GM23248 (cell line): ENCODE measurements at places on chromosomes 6 and 20.
A peak's percentile ranks its signal among the peaks of the same experiment; 100 is the strongest.

- no peak overlapping the region for H3K4me3 ChIP-seq
- H3K27ac ChIP-seq: no peak overlapping the region
- no peaks in the 10 kb centered on the region for H3K27me3 ChIP-seq
- H3K4me1 ChIP-seq: no peaks in the 10 kb centered on the region
- no peaks in the 10 kb centered on the region for H3K36me3 ChIP-seq
- no peak for DNase-seq
These were observed 21.5 kb downstream of the COL19A1 start for GRCh38 chr6:69887714-69888345.

GRCh38 chr20:5039255-5039657 lies 37.9 kb upstream of the SLC23A2 start:
- H3K27ac ChIP-seq: no peak overlapping the region
- H3K27me3 ChIP-seq: no peaks in the 10 kb centered on the region
- H3K4me3 ChIP-seq: no peak overlapping the region
- H3K4me1 ChIP-seq: peaks cover 9% of the 10 kb centered on the region; the same call in 1 of the 2 replicates

- H3K4me1 ChIP-seq: peaks cover 22% of the 10 kb centered on the region
- H3K36me3 ChIP-seq: no peaks in the 10 kb centered on the region
- no peaks in the 10 kb centered on the region for H3K27me3 ChIP-seq
- H3K4me3 ChIP-seq: no peak overlapping the region
- DNase-seq: no peak
These were observed 58.4 kb downstream of the PPP1R14C start for GRCh38 chr6:150201285-150201684.

GRCh38 chr20:45993197-45993951 lies 15.3 kb upstream of the MMP9 start:
- peaks cover 9% of the 10 kb centered on the region; the same call in 1 of the 2 replicates for H3K27me3 ChIP-seq
- no peak overlapping the region for H3K27ac ChIP-seq
- no peaks in the 10 kb centered on the region for H3K36me3 ChIP-seq
- peak; percentile 74 for DNase-seq
- 0 out of 2 replicates have a peak, but pooled peaks cover 3% of the 10 kb centered on the region for H3K4me1 ChIP-seq
- no peak overlapping the region for H3K4me3 ChIP-seq

GRCh38 chr20:53099856-53100255 lies 127.7 kb downstream of the TSHZ2 start:
- no peaks in the 10 kb centered on the region for H3K36me3 ChIP-seq
- H3K4me3 ChIP-seq: no peak overlapping the region
- no peaks in the 10 kb centered on the region for H3K27me3 ChIP-seq

DNA sequence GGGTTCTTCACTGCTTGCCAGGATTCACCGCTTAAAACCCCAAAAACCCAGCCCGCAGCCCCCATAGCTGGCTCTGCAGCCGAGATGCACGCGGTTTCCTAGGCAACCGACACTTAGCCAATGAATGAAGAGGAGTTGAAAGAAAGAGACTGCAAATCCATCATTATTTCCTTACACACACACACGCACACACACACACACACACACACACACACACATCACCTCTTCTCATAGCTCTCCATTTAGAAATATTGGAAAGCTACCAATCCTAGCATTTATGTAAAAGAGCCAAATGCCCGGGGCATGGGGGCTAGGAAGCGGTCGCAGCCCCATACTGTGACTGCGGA lies 3.4 kb upstream of the TUBB2B start:
- DNase-seq: peak; percentile 47
- H3K4me3 ChIP-seq: peak overlapping the region; percentile 82
- peak overlapping the region; percentile 75 for H3K27ac ChIP-seq
- peaks cover 53% of the 10 kb centered on the region for H3K27me3 ChIP-seq
- no peaks in the 10 kb centered on the region for H3K36me3 ChIP-seq

DNA sequence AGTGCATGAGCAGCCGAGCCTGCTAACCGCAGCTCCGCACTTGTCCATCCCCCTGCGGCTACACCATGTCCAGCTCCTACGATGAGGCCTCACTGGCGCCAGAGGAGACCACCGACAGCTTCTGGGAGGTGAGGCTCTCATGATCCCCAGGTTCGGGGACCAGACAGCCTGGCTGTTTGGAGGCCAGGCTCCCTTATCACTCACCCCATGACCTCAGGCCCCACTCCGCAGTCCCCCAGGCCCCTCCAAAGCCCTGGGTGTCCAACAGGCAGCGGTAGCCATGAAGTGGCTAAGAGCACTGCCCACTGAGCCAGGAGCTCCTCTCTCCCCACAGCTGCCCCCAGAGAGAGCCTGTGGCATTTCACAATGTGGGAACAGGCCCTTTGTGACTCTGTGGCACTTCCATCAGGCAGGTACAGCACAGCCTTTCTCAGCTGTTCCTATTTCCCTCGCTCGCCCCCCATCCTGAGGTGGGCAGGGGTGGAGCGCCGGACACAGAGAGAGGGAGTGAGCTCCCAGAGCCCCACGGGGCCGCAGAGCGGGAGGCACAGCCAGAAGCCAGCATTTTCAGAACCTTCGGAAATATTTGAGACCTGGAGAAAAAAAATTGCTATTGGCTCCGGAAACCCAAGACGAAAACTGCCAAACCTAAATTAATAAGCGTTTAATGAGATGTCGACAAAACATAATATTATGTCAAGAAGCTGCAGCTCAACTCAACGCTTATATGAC lies 29.7 kb downstream of the SPDEF start:
- no peaks in the 10 kb centered on the region for H3K36me3 ChIP-seq
- peak overlapping the region; percentile 55 for H3K4me3 ChIP-seq
- DNase-seq: no peak
- H3K4me1 ChIP-seq: peaks cover 5% of the 10 kb centered on the region; the same call in 1 of the 2 replicates
- H3K27me3 ChIP-seq: no peaks in the 10 kb centered on the region

- H3K4me1 ChIP-seq: 0 out of 2 replicates have a peak, but pooled peaks cover 12% of the 10 kb centered on the region
- H3K4me3 ChIP-seq: peak overlapping the region; percentile 85
- H3K27ac ChIP-seq: peak overlapping the region; percentile 28; the same call in 1 of the 2 replicates
- H3K36me3 ChIP-seq: no peaks in the 10 kb centered on the region; the same call in 1 of the 2 replicates
- H3K27me3 ChIP-seq: no peaks in the 10 kb centered on the region
- no peak for DNase-seq
These were observed 541 bp downstream of the CDC25B start for GRCh38 chr20:3796477-3797225.

GRCh38 chr20:36240076-36240475 lies 3.8 kb downstream of the AAR2 start:
- DNase-seq: no peak
- no peaks in the 10 kb centered on the region for H3K27me3 ChIP-seq
- H3K36me3 ChIP-seq: peaks cover 27% of the 10 kb centered on the region; the same call in 1 of the 2 replicates
- H3K27ac ChIP-seq: no peak overlapping the region

DNA sequence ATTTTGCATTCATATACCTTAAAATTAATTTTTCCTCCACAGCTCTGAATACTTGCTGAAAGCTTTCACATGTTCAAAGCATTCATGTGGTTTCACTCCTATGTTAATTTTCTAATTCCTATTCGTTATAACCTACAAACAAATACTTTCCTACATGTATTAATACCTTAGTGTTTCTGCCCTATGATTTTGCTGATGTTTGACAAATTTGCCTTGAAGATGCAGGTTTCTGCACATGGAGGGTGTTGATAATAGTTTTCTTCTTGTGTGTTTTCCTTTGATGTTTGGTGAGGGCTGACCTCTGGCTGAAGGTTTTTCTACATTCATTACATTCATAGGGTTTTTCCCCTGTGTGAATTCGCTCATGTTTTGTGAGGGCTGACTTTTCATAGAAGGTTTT lies 49.3 kb upstream of the ELMO2 start:
- no peak overlapping the region for H3K27ac ChIP-seq
- no peak for DNase-seq
- H3K36me3 ChIP-seq: no peaks in the 10 kb centered on the region
- peaks cover 12% of the 10 kb centered on the region; the same call in 1 of the 2 replicates for H3K27me3 ChIP-seq

DNA sequence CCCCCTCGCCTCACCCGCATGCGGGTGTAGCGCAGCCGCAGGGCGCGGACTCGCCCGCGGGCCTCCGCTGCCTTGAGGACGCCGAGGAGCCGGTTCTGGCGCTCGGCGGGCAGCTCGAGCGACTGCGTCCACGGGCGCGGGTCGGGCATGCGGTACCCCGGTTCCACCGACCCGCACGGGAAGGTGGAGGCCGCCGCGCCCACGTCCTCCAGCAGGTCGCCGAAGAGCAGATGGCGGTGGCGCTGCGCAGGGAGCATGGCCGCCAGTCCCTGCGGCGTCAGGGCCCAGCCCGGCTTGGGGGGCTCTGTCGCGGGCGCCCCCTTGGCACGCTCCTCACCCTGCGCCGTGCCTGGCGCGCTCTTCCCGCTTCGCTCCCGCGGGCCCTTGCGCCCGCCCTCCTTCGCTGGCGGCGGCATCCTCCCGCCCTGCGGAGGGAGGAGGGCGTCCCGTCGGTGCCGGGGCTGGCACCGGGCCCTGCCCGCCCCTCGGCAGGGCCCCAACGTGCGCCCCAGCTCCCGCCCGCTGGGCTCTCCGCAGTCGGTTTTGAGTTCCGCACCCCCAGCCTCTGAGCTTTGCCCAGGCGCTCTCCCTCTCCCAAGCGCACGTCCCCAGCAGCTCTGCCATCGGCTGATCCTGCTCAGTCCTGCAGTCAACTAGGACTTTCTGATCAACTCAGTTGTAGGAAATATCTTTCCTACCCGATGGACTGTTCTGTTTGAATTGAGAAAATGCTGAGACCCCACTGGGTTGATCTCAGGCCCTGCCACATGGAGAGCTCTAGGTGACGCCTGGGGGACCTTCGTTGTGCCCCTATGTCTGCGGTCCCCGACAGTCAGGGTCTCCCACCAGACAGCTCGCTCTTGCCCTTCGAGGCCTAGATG lies at the start of gene LKAAEAR1:
Gene LKAAEAR1, minus strand, starts transcription at position 595 of the 881 bp plus-strand sequence. Its CDS starts 179 bp downstream, at position 416.
- no peaks in the 10 kb centered on the region for H3K36me3 ChIP-seq
- no peaks in the 10 kb centered on the region for H3K4me1 ChIP-seq
- peak within 1 kb of the TSS; percentile 66 for H3K4me3 ChIP-seq
- DNase-seq: peak; percentile 29
- H3K27ac ChIP-seq: no peak within 1 kb of the TSS

DNA sequence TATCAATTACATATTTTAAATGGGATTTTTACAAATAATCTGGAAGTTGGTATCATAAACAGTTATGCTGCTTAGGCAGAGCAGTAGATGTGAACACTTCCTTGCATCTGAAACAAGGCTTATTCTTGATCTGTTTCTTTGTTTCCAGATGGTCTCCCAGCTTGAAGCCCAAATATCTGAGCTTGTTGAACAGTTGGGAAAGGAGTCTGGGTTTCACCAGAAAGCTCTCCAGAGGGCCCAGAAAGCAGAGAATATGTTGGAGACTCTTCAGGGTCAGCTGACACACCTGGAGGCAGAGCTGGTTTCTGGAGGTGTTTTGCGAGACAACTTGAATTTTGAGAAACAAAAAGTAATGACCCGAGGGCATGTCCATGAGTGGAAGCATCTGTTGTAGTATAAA lies 91.9 kb downstream of the CCDC170 start:
- no peaks in the 10 kb centered on the region for H3K4me1 ChIP-seq
- no peaks in the 10 kb centered on the region for H3K36me3 ChIP-seq
- no peak for DNase-seq
- H3K27me3 ChIP-seq: no peaks in the 10 kb centered on the region
- H3K27ac ChIP-seq: no peak overlapping the region

GRCh38 chr6:39416728-39417127 lies 94.2 kb upstream of the KCNK16 start:
- peak; percentile 96 for DNase-seq
- no peaks in the 10 kb centered on the region for H3K27me3 ChIP-seq
- no peaks in the 10 kb centered on the region for H3K36me3 ChIP-seq
- peaks cover 28% of the 10 kb centered on the region for H3K4me1 ChIP-seq
- peak overlapping the region; percentile 6; the same call in 1 of the 2 replicates for H3K4me3 ChIP-seq

DNA sequence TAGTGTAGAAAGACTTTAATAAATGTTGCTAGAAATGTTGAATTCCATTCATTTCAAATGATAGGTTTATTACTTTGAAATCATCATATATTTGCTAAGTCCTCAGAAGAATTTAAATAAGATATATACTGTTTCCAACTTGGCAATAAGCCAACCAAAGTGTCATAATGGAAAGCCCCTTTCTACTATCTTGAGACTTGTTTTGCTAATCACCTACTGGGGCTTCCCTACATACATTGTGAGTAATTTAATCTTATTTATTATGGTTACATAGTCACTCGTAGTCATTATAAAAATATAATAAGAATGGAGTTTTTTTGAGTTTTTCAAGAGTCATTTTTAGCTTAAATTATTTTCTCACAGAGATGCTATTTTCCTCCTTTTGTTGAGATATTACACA lies 20.7 kb downstream of the COL19A1 start:
- H3K4me1 ChIP-seq: no peaks in the 10 kb centered on the region
- no peak overlapping the region for H3K4me3 ChIP-seq
- H3K27me3 ChIP-seq: no peaks in the 10 kb centered on the region

DNA sequence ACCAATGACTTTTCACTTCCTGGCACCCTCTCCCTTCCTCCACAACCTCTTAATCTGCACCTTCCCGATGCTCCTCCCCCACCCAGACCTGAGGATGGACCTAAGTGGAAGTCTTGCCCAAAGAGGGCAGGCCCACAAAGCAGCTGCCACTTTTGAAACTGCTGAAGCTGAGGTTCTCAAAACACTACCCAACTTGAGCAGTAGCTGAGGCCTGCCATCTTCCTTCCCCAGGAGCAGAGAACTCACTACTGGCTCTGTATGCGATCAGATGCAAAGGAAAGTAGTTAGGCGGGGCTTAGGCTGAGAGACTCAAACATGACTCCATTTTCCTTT lies 1.5 kb downstream of the HM13 start:
- H3K36me3 ChIP-seq: no peaks in the 10 kb centered on the region

DNA sequence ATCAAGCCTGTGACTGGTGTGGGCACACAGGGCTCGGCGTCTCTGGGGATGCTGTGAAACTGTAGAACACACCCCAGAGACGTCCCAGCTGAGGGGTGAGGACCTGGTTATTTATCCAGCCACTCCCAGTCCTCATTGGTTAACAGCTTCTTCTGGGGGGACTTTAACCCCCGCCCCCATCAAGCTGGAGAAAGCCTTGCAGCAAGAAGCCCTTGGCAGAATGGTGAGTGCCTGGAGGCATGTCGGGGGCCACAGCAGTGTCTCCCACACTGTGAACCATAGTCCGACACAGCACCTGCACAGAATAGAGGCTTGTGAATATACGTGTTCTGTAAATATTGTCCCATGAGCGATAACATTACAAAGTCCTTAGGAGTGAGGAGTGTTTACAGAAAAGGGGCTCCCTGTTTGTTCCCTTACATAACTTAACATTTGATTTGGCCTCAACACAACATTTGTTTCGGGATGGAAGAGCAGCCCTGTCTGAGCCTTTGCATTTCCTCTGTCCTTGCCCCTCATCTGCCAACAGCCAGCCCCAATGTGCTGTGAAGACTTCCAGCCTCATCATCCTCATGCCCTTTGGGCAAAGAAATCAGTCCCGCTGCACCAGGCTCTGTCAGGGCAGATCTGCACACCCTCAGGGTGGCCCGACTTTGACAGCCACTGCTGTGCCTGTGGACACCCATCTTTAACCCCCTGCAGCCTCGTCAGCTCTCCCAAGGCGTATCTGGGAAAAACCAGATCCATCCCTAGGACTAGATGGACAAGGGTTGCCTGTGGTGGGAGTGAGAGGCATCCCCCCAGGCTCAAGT lies 2.2 kb upstream of the RRBP1 start:
- H3K4me3 ChIP-seq: no peak overlapping the region
- no peak for DNase-seq
- no peak overlapping the region for H3K27ac ChIP-seq
- H3K36me3 ChIP-seq: no peaks in the 10 kb centered on the region
- H3K27me3 ChIP-seq: peaks cover 15% of the 10 kb centered on the region; the same call in 1 of the 2 replicates

GRCh38 chr6:79269877-79270276 lies 35.4 kb upstream of the HMGN3 start:
- H3K27me3 ChIP-seq: no peaks in the 10 kb centered on the region
- DNase-seq: peak; percentile 93
- H3K36me3 ChIP-seq: no peaks in the 10 kb centered on the region
- peaks cover 11% of the 10 kb centered on the region for H3K4me1 ChIP-seq
- peak overlapping the region; percentile 96 for H3K27ac ChIP-seq
